ENCODE measurements at places on chromosomes 7 and 10.

DNA sequence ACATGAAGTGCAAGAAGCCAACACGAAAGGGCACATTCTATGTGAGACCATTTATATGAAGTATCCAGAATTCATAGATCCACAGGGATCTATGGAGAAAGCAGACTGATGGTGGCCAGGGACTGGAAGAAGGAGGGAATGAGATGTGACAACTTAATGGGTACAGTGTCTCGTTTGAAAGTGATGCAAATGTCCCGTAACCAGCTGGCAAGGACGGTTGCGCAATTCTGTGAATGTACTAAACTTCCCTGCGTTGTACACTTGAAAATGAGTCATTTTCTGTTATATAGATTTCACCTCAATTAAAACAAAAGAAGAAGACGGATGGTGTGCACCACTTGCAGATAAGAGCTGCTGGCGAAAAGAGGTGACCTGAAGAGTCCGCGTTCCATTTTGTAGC is 861.1 kb downstream of the TYW1 start:
- DNase-seq: no peak

- no peak for DNase-seq
These were observed 119.7 kb upstream of the SLC25A13 start for GRCh38 chr7:96441436-96442084.

- peak; percentile 88 for DNase-seq
These were observed 24.2 kb downstream of the TACR2 start for GRCh38 chr10:69392481-69393000.

- no peak for DNase-seq
These were observed 2.2 kb downstream of the OPTN start for GRCh38 chr10:13102002-13102794.

- DNase-seq: no peak
These were observed 672.8 kb upstream of the POT1 start for GRCh38 chr7:125602441-125602840.

DNA sequence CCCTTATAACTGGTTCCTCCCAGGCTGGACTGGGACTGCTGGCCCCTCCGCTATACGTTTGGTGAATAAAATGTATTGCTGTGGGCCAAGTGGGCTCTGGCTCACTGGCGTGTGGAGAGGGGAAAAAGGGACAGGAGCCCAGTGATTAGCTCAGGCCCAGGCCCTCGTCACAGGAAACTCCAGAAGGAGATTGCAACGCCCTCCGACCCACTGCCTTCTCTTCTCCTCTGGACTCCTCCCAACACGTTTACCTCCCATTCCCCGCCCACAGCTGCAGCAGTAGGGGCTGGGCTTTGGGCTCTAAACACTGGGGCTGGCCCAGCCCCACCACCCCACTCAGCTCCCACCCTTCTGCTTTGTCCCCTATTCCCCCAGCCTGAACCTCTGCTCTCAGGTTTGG is 173.9 kb downstream of the NEURL1 start:
- DNase-seq: no peak

DNA sequence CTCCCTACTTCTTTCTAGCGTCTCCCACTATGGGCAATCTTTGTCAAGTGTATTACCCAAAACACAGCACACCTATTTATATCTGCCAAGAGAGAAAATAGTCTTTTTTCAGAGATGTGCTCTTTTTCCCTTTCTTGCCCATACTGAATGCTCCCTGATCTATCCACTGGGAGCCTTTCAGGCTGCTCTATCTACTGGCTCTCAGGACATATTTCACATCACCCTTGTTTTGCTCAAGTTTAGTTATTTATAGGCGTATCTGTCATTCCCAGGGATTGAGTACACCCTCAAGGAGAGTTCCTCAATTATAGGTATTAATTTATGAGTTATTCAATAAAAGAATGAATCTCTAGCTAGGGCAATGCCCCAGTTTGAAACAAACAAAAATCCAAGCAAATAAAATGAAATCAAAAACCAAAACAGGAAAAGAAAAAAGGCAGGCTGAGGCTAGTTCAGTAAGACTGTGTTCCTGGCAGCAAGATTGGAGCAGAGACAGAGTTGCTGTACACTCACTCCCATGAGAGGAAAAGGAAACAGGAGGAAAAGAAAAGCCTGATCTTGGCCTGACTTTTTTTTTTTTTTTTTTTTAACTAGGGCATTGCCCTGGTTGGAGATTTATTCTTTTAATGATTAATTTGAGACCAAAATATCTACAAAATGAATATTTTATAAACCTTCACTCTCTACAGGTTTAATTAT is 665.9 kb upstream of the PCDH15 start:
- DNase-seq: no peak

GRCh38 chr7:140623980-140624379 is 16.6 kb downstream of the DENND2A start:
- no peak for DNase-seq

- no peak for DNase-seq
These were observed 18.5 kb upstream of the FOXL3 start for GRCh38 chr7:271266-272107.

DNA sequence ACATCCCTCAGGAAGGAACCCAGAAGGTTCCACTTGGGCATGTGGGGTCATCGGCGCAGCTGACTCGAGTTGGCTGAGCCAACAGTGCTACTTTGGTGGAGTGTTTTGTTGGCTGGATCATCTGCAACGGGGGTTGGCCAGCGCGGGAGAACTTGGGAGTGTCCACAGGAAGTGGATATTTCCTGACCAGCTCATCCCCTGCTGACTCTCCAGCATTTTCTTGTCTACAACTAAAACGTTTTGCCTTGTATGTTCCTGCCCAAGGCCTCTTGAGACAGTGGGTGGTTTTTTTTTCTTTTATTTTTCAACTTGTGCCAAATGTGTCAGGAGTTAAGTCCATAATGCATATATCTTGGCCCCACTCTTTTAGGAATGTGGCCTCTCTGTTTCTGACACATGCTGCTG is 208.6 kb downstream of the ZNF365 start:
- DNase-seq: no peak

DNA sequence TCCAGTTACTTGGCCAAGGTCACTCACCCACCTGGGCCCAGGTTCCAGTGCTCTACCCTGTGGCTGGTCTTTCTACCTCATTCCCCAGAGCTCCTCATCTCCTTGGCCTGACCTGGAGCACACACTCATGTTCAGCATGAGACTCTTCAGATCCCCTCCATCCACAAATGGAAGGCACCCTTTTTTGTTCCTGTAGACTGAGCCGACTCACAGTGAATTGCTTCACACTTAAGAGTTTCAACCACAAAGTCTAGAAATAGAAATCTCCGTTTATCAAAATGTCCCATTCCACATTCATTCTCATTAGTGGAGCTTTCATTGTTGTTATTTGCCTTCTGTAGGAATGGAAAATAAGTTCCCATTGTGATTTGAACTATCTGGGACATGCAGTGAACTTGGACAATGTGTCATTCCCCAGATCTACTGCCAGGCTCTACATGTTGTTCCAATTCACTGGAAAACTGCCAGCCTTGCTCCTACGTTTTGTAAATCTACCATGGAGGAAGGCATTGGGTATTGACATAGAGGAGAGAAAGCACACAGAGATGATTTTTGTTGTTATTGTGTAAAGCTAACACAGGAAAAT is 125.3 kb upstream of the CELF2 start:
- DNase-seq: no peak

- no peak for DNase-seq
These were observed 43.3 kb upstream of the MEOX2 start for GRCh38 chr7:15729746-15730145.

- DNase-seq: no peak
These were observed 320.4 kb downstream of the KCNMA1 start for GRCh38 chr10:77317221-77317620.

GRCh38 chr10:3832022-3832786 is 47.2 kb upstream of the KLF6 start:
- no peak for DNase-seq

GRCh38 chr7:142847353-142847752 is 7.5 kb upstream of the EPHB6 start:
- no peak for DNase-seq
